ENCODE measurements at places on chromosomes 6 and 20. TPM values are rescaled to one million over a fixed set of nuclear protein-coding genes. Genes with fewer than 3 reads are reported as not detected.

MCHR2 gene
- not detected for total RNA-seq

OXT gene
- total RNA-seq: not detected

BMP6 gene
- 221 TPM for total RNA-seq

TMEM244 gene
- not detected for total RNA-seq

TMEM74B gene
- total RNA-seq: 1.1 TPM

GRCh38 chr6:88662653-88663174 lies 300.7 kb downstream of the RNGTT start:
- no peak overlapping the region for H3K27ac ChIP-seq
- no peak for DNase-seq
- H3K36me3 ChIP-seq: no peaks in the 10 kb centered on the region
- H3K4me3 ChIP-seq: no peak overlapping the region

DNA sequence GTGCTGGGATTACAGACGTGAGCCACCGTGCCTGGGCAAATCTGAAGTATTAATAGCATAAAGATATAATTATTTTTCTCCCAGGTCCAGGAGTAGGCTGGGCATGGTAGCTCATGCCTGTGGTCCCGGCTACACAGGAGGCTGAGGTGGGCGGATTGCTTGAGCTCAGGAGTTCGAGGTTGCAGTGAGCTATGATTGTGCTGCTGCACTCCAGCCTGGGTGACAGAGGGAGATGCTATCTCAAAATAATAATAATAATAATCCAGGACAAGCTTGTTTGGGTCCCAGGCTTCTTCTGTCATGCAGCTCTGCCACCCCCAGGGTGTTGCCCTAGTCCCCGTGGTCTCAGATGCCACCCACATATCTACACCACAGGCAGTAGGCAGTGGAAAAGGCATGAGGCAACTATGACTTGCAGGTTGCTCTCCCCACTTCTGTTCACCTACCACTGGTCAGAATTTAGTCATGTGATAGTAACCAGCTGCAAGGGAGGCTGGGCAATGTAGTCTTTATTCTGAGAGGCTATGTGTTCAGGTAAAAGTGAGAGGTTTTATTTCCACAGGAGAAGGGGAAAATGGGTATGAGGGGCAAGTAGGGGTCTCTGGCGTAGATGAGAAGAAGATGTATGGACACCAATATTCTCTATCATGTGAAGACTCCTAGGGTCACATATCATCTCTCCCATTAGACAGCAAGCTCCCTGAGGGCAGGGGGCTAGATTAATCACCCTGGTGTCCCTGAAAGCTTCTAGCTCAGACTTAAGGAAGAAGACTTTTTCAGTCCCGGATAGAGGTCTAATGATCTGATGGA lies 25.7 kb downstream of the TCF15 start:
- H3K27ac ChIP-seq: no peak overlapping the region
- H3K4me1 ChIP-seq: no peaks in the 10 kb centered on the region
- no peak for DNase-seq
- H3K36me3 ChIP-seq: no peaks in the 10 kb centered on the region
- peaks cover 8% of the 10 kb centered on the region for H3K27me3 ChIP-seq

GRCh38 chr6:106477790-106478189 lies 117.3 kb downstream of the CRYBG1 start:
- H3K27me3 ChIP-seq: peaks cover 2% of the 10 kb centered on the region
- no peak overlapping the region for H3K27ac ChIP-seq
- no peaks in the 10 kb centered on the region for H3K36me3 ChIP-seq

- no peak overlapping the region for H3K4me3 ChIP-seq
- DNase-seq: no peak
- H3K36me3 ChIP-seq: no peaks in the 10 kb centered on the region
- H3K4me1 ChIP-seq: no peaks in the 10 kb centered on the region
Observed at GRCh38 chr6:28408076-28408802, 8.7 kb upstream of the ZSCAN12 start.

GRCh38 chr6:155248008-155249001 lies 15.5 kb upstream of the CLDN20 start:
- no peaks in the 10 kb centered on the region for H3K4me1 ChIP-seq
- no peak overlapping the region for H3K27ac ChIP-seq
- H3K4me3 ChIP-seq: no peak overlapping the region
- H3K27me3 ChIP-seq: no peaks in the 10 kb centered on the region
- H3K36me3 ChIP-seq: peaks cover 8% of the 10 kb centered on the region

- H3K4me1 ChIP-seq: no peaks in the 10 kb centered on the region
- H3K36me3 ChIP-seq: no peaks in the 10 kb centered on the region
- no peak overlapping the region for H3K27ac ChIP-seq
Observed at GRCh38 chr6:3212261-3212660, 15.2 kb downstream of the TUBB2B start.

DNA sequence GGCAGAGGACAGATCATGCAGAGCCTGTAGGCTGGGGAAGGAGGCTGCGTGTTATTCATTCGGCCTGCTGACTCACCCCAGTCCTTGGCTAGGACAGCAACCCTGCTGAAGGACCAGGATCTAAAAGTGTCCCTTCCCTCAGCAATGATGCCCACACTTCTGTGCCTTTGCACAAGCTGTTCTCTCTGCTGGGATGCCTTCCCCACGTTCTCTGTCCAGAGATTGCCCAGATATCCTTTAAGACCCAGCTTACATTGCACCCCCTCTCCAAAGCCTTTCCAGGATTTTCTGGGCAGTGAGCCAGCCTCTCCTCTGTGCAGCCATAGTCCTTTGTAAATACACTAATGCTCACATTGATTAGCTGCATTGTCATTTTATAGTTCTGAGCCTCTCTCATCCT lies 99.3 kb upstream of the CHD6 start:
- DNase-seq: no peak
- H3K36me3 ChIP-seq: no peaks in the 10 kb centered on the region
- H3K27ac ChIP-seq: no peak overlapping the region
- H3K27me3 ChIP-seq: no peaks in the 10 kb centered on the region
- H3K4me3 ChIP-seq: no peak overlapping the region

DNA sequence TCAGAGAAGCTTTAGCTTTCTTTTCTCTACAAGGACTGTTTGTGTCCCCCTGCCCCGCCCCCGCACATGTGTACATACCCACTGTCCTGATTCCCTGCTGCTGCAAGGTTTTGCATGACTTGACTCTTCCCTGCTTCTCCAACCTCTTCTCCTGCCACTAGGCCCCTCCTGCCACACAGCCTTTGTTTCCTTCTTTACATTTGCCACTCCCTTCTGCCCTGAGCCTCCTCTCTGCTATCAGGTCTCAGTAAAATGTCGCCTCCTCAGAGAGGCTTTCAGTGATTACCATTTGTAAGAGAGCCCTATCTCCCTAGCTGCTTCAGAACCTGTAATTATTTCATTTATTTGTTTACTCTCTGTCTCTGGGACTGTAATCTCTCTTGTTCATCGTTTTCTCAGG lies 56.4 kb upstream of the VSTM2L start:
- H3K27ac ChIP-seq: no peak overlapping the region
- no peak for DNase-seq
- H3K36me3 ChIP-seq: no peaks in the 10 kb centered on the region

DNA sequence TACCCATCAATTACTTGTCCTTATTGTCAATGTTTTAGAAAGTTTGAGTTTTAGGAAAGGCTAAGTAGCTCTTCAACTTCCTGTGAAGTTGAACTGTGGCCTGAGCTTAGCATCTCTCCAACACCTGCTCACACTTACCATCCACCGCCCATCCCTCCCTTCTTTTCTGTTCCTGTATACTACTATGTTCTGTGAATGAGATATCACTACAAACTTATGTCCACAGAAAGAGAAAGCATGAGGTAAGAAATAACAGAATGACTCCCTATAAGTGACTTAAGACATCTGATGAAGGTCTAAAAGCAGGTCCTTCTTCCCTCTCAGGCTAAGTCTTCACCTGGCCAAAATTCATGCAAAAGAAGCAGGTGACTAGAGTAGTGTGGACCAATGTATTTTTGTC lies 246.3 kb upstream of the PREP start:
- no peak overlapping the region for H3K4me3 ChIP-seq
- H3K27ac ChIP-seq: no peak overlapping the region
- DNase-seq: no peak
- H3K36me3 ChIP-seq: no peaks in the 10 kb centered on the region

DNA sequence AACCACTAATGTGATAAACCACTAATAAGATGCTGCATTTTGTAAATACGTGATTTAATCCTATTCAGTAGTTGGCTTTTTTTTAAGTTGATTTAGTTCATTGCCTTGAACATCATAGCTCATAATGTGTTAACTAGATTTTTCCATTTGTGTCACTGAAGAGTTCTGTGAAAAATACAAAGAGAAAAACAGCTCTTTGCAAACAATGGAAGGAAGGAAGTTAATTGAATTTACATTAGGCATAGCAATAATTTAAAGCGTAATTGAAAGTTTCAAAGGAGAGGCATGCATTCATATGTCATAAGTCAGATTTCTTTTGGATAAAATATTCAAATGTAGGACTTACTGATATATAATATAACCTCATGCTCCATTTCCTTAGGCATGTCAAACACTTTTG lies 102.3 kb downstream of the TBC1D7 start:
- no peaks in the 10 kb centered on the region for H3K36me3 ChIP-seq
- peaks cover 12% of the 10 kb centered on the region for H3K4me1 ChIP-seq
- peak; percentile 82 for DNase-seq
- no peaks in the 10 kb centered on the region for H3K27me3 ChIP-seq

- H3K36me3 ChIP-seq: no peaks in the 10 kb centered on the region
- peaks cover 7% of the 10 kb centered on the region for H3K4me1 ChIP-seq
- peak; percentile 2 for DNase-seq
- H3K27me3 ChIP-seq: no peaks in the 10 kb centered on the region
- H3K27ac ChIP-seq: no peak overlapping the region
- H3K4me3 ChIP-seq: no peak overlapping the region
Observed at GRCh38 chr6:71509191-71510005, 220.8 kb downstream of the OGFRL1 start.

DNA sequence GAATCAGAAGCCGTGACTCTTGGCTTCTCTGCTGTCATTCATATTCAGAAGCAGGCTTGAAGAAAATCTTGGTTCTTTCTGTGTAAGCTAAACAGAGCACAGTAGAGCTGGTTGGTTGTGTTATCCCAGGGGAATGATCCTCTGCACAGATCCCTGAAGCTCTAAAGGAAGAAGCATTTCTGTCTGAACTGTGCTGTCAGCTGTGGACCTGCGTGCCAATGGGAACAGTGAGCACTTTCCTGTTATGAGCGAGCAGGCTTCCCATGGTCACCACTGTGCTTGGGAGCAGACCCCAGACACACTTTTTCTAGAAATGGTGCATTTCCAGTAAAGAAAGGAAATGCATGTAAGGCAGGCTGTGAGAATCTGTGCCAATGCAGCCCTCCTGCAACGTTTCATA lies 490.2 kb downstream of the EPM2A start:
- H3K4me3 ChIP-seq: no peak overlapping the region
- no peaks in the 10 kb centered on the region for H3K4me1 ChIP-seq
- no peaks in the 10 kb centered on the region for H3K36me3 ChIP-seq
- H3K27ac ChIP-seq: no peak overlapping the region
- DNase-seq: no peak
- no peaks in the 10 kb centered on the region for H3K27me3 ChIP-seq

DNA sequence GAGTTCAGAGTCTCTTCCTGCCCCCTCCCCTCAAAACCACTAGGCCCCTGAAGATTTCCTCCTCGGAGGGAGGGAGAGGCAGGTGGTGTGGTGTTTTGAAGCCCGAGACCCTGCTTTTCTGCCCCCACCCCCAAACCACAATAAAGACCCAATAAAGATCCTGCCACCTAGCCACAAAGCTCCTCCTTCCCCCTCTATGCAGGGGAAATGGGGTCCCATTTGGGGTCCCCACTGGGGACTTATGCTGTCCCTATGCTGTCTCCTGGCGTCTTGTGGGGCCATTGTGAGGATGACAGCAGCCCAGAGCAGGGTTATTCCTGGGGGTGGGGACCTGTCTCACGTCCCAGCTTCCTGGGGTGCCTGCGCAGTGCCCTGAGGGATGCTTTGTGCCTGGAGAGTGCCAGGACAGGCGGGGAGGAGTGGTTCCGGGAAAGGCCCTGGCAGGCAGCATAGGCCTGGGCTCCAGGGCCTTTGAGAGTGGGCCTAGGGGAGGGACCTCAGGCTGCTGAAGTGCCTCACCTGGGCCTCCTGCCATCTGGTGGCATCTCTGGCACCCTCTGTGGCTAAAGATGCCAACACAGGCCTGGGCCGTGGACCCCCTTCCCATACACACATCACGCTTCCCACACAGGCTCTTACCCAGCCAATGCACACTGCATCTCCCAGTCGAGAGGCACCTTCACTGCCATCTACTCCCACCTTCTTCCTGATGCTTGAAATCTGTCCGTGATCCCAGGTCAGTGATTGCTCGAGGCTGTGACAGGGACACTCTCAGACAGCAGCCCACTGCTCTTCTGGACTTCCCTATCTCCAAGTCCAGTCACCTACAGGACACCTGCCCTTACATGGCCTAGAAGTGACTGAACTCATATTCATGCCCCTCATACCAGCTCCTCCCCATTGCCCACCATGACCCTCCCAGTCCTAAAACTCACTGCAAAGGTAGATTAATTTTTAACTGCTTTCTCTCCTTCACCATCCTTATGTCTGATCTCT lies 7.9 kb upstream of the ARMC12 start:
- no peaks in the 10 kb centered on the region for H3K27me3 ChIP-seq
- peak overlapping the region; percentile 56 for H3K27ac ChIP-seq
- H3K4me1 ChIP-seq: peaks cover 44% of the 10 kb centered on the region

DNA sequence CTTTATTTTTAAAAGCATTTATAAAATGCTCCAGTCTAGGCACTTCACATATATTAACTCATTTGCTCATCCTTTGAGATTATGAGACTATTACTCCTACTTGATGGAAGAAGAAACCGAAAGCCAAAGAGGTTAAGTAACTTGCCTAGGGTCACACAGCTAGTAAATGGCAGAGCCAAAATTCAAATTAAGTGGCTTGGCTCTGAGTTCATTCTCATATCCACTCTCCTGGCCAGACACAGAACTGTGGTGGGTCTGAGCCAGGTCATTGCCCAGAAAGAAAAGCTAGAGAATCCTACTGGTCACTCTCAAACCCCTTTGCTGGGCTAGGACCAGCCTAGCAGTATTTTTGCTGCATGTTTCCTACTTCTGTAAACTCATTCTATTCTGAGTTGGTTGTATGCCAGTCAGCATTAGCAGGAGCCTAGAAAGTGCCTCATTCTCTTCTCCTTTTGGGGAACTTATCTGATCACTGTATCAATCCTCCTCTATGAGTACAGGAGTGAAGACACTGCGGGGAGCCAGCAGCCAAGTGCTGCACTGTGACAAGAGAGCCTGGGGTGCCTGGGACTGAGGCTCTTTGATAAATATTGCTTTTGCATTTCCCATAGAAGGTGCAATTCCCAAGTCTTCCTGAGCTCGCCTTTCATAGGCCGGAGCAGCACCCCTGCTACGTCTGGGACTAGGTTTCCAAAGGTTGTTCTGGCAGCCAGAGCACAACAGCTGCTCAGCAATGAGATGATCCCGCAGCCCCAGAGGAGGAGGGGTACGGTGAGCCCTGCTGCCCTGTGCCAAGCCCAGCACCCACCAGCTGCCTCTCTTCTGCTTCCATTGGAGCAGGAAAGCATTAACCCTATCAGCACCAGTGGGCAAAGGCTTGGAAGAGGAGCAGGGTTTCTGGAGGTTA lies 728.3 kb downstream of the MAFB start:
- H3K4me3 ChIP-seq: no peak overlapping the region
- H3K27me3 ChIP-seq: no peaks in the 10 kb centered on the region
- H3K27ac ChIP-seq: no peak overlapping the region
- no peak for DNase-seq

- H3K27me3 ChIP-seq: no peaks in the 10 kb centered on the region
- no peaks in the 10 kb centered on the region for H3K36me3 ChIP-seq
- DNase-seq: no peak
- H3K4me3 ChIP-seq: no peak overlapping the region
- no peaks in the 10 kb centered on the region for H3K4me1 ChIP-seq
- H3K27ac ChIP-seq: no peak overlapping the region
Observed at GRCh38 chr6:94588301-94588700, 989.0 kb upstream of the MANEA start.

- no peaks in the 10 kb centered on the region for H3K36me3 ChIP-seq
- H3K27me3 ChIP-seq: no peaks in the 10 kb centered on the region
- no peaks in the 10 kb centered on the region for H3K4me1 ChIP-seq
- no peak overlapping the region for H3K27ac ChIP-seq
- DNase-seq: no peak
Observed at GRCh38 chr6:448296-449056, 56.9 kb downstream of the IRF4 start.
